Panc1 (cell line): ENCODE measurements at places on chromosomes 5 and 9.
A peak's percentile ranks its signal among the peaks of the same experiment; 100 is the strongest.

GRCh38 chr5:139561655-139562451 is 714 bp downstream of the UBE2D2 start:
- no peak for DNase-seq

GRCh38 chr9:122134822-122135528 is 24.6 kb downstream of the NDUFA8 start:
- no peak for DNase-seq

DNA sequence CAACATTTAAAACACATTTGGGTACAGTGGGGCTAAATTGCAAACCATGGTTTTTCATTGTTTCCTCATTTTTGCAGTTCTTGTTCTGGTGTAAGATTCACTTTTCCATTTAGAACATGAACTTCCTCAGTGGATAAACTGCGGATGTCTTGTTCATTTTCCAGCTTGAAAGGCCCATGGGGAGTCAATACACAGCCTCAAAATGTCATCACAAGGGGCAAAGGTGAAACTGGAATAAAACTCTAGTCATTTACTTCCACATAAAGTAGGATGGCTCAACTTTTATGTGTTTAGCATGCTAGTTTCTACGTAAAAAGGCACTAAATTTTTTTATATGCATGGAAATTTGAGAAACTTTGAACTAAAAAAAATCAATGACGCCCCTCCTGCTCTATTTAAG is 718.8 kb downstream of the TLR4 start:
- no peak for DNase-seq

GRCh38 chr5:133685402-133686018 is 73.2 kb upstream of the FSTL4 start:
- DNase-seq, result no peak

- no peak for DNase-seq
Observed at GRCh38 chr5:61766141-61766540, 434.1 kb downstream of the ZSWIM6 start.

GRCh38 chr5:157143127-157143971 is 684 bp upstream of the MED7 start:
- DNase-seq, result peak; percentile 12

GRCh38 chr9:37939575-37940095 is 35.7 kb upstream of the SLC25A51 start:
- no peak for DNase-seq

GRCh38 chr9:89543621-89544278 is 45.8 kb upstream of the SEMA4D start:
- no peak for DNase-seq

GRCh38 chr5:113578091-113578490 is 64.6 kb downstream of the YTHDC2 start:
- DNase-seq, result no peak

- DNase-seq, result peak; percentile 61
Observed at GRCh38 chr5:137344723-137345322, 154.3 kb downstream of the SPOCK1 start.

DNA sequence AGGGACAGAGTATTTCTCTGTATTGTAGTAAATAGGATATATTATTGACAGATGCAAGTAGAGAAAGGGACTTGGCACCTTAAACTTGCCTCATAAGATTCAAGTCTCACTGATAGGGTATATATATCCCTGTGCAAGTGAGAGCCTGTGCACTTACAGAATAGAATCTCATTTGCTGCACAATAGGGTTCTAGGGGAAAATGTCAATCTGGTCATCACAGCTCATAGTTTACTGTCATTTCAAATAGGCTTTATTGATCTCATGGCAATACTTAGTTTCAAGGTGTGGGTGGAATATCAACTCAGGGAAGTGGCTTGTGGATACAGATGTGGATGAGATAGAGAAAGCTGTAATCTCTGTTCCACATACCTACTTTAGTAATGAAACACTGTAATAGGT is 42.3 kb downstream of the TGFBR1 start:
- no peak for DNase-seq

DNA sequence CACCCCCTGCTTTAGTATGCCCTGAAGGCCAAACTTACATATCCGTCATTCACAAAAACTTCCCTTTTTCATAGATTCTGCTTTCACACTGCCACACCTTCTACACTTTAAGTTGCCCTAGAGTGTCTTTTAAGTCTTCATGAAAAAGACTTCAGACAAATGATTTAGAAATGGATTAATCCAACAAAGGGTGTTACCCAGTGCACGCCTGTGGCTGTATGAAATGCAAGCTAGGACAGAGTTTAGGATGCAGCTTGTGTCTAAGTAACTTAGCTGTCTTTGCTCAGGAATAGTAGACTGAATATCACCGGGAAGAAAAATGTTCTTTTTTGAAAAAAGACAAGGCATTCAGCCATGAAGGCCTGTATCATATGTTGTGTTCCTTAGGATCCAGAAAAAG is 210.0 kb downstream of the MPDZ start:
- DNase-seq, result no peak

- DNase-seq, result no peak
Observed at GRCh38 chr5:135916638-135917263, 21.1 kb upstream of the IL9 start.

DNA sequence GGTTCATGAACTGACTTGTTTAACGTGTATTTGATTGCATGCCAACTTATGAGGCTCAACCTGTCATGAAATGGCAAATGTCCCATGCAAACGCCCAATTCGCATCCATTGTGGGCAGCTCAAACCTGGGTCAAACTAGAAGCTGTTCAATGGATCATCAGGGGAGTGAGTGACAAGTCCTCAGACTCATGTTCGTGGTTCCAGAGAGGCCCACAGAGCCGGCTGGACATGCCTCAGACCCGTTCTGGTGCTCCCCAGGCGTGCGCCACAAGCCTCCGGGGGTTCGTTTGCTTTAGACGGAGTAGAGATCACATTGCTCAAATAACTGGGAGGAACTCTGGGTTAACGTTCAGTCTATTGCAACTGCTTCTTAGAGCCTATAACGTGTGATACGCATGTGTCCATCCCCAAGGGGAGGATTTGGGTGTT is 15.0 kb downstream of the GFI1B start:
- DNase-seq, result no peak

DNA sequence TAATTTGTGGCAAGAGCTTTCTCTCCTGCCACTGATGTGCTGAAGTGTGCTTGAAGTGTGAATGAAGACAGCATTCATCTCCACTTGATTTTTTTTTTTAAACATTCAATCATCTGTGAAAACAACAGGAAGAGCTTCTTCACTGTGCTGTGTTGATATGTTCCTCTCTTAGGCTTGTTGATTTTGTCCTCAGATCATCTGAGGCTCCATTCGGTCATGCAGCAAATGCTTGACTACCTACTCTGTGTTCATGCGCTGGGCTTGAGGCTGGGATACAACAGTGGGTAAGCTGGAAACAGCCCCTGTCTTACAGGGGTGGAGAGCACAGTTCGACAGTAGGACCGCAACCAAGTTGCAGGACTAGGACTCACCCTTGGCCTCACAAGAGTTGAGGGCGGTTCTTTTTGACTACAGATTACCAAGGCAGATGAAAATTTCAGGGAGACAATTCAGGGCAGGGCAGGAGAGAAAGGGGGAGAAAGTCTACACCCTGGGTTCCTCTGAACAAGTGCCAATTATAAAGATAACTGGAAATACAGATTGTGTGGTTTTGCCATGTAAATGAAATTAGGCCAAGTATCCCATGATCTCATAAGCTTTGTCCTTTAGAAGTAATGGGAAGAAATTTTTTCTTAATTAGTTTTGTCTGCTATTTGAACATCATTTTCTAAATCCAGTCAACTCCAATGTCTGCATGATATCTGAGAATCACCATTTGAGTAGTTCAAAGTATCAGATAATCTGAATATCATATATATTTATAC is 31.0 kb upstream of the F2R start:
- no peak for DNase-seq
